ENCODE measurements at places on chromosomes 7 and 10.

- no peak for DNase-seq
Observed at GRCh38 chr7:130419658-130420057, 21.2 kb downstream of the CEP41 start.

DNA sequence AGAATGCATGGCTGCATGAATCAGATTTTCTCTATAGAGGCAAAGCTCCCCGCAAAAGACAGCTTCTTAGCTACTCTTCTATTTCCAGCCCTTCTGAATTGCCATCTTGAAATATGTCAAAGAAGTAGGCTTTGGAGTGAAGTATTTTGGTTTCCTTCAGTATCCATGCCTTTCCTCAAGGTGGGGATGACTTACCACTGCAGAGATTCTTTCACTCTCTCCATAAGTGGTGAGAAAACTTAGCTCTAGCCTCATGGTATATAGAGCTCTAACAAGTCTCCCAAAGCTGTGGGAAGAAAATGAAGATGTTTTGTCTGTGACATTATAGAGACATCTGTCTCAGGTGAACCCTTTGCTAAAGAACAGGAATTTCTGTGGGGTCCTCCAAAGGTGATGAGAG is 89.6 kb upstream of the ITGB1 start:
- no peak for DNase-seq

DNA sequence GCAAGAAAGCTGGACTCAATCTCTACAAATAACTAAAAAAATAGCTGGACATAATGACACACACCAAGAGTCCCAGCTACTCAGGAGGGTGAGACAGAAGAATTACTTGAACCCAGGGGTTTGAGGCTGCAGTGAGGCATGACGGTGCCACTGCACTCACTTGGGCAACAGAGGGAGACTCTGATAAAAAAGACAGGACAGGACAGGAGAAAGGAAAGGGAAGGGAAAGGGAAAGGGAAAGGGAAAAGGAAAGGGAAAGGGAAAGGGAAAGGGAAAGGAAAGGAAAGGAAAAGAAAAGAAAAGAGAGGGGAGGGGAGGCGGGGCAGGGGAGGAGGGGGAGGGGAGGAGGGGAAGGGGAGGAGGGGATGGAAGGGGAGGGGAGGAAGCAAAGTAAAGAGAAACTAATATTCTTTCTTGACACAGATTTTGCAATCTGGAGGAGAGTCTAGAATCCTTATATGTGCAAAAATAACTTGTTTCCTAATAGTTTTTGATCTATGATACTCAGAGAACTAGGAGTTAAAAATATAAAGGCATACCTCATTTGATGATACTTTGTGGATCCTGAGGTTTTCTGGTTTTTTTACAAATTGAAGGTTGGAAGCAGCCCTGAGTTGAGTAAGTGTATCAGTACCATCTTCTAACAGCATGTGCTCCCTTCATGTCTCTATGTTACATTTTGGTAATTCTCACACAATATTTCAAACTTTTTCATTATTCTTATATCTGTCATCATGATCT is 8.0 kb downstream of the SAR1A start:
- DNase-seq, result no peak

- DNase-seq, result no peak
Observed at GRCh38 chr10:126250045-126250444, 138.2 kb downstream of the ADAM12 start.

DNA sequence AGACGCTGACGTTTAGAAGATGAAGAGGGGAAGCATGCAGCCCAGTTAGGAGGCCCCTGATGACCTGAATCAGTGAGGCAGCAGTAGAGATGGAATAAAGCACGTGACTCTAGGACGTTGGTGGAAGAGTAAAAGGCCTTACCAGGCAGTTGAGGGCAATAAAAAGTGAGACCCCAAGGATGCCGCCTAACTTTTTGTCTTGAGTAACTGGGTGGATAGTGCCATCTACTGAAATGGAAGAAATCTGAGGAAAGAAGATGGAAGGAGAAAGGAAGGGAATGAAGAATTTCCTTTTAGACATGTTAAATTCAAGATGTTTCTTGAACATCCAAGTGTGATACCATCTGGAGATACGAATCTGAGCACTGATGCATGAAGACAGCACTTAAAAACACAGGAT is 220.0 kb upstream of the LRRN3 start:
- DNase-seq, result no peak

DNA sequence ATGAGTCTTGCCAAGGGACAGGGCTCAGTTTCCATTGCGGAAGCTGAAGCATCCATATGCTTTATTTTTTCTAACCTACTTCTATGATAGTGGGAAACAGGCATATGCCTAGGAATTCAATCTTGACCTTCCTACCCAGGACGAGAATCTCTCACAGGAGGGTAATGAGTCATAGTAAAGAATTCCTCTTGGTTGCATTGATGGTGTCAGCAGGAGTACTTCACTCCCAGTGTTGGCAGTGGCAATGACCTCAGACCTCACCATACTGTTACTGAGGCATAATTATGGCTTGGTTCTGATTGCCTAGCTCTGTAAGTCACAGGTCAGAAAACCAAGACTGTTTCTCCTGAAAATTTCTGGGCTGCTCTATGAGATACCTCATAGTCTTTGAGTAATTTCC is 552.9 kb downstream of the ARL4A start:
- DNase-seq, result no peak
